ENCODE measurements at places on chromosomes 6 and 20.

DNA sequence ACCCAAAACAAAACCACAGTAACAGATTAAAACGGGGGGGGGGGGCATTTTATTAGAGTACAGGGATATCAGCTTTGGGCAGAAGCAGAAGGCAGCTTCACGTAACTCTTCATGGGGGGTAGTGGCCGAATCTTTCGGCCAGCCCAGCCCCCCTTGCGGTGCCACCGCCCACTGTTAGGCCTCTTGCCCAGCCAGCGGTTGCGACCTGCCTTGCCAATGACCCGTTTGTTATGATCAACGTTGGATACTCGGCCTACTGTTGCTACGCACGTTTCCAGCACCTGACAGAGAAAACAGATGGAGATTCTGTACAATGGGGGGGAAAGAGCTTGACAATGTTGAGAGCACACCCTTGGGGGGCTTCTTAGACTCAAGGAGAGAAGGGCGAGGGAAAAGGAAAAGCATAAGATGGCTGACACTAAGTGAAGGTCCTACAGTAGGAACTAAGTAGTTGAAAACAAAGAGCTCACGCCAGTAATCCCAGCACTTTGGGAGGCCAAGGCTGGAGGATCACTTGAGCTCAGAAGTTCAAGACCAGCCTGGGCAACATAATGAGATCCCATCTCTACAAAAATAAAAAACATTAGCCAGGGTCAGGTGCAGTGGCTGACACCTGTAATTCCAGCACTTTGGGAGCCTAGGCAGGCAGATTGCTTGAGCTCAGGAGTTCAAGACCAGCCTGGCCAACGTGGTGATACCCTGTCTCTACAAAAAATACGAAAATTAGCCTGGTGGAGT lies 724 bp upstream of the CUL7 start:
- DNase-seq: no peak

GRCh38 chr6:139265512-139266190 lies 26.1 kb downstream of the TXLNB start:
- DNase-seq: no peak

- DNase-seq: no peak
Measured at GRCh38 chr6:39247667-39248194, 18.5 kb upstream of the KCNK5 start.

GRCh38 chr6:163922562-163922961 lies 508.0 kb downstream of the QKI start:
- no peak for DNase-seq

DNA sequence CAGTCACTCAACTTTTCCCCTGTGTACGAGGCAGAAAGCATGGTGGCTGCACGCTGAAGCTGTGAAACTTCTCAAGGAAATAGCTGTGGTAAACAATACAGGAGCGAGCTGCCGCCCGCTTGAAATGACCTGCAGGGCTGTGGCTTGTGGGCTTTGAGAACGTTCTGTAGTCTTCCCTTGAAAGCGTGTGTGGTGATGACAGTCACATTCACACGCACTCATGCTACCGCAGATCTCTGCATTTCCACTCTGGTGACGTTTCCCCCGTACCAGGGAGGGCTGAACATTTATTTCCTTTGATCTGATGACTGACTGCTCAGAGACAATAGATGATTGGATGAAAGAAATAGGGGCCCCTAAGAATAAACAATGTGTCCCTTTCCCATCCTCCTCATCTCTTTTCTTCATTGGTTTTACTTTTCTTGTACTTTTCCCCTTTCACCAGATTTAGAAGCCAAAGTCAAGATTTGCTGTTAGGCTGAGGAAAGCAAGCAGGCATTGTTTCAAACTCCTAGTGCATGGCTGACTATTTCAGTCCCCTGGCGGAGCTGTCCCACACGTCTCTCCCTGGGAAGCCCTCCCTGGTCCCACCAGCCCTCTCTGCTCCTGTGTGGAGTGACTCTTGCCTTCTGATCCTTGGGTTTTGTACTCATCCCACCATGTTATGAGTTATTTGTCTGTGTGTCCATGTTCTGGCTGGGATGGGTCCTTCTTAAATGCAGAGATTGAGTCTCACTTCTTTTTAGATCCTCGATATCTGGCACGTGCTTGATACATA lies 3.9 kb downstream of the SYTL3 start:
- no peak for DNase-seq

DNA sequence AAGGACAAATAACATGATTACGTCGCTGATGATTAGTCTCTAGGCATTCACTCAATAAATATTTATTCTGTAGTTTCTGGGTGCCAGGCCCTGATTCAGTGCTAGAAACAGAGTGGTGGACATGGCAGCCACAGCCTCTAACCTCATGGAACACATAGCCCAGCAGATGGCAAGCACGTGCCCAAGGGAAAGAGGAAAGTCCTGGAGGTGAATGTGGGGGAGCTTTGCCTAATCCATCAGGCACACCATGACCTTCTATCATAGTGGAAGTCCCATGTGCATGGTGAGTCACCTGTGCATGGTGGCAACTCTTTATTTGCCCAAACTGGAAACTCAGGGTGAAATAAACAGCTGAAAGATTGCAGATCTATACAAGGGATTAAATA lies 143.0 kb upstream of the TNFAIP3 start:
- no peak for DNase-seq

GRCh38 chr6:141026504-141026903 lies 1106.2 kb upstream of the GJE1 start:
- DNase-seq: no peak

GRCh38 chr6:161439093-161439492 lies 165.2 kb upstream of the AGPAT4 start:
- peak; percentile 83 for DNase-seq

DNA sequence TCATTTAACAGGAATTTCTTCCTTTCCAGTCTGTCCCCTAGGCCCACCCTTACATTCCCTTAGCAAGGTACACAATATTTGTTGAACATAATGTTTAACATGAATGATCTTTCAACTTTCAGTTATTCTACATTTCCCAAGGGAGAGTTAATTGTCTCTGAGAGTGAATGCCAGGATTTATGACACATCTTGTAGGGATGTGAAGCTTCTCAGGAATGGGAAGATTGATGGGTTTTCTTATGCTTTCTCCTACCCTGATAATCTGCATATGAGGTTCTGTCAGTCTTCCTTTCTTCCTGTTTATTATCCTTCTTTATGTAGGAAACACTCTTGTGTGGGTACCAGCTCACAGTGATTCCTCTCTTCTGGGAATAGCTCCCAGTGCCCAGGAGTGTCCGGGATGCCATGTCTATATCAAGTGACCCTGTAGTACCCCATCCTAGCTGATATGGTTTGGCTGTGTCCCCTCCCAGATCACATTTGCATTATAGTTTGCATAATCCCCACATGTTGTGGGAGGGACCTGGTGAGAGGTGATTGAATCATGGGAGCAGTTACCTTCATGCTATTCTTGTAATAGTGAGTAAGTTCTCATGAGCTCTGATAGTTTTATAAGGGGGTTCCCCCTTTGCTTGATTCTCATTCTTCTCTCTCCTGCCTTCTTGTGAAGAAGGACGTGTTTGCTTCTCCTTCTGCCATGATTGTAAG lies 7.1 kb upstream of the FYN start:
- DNase-seq: no peak

DNA sequence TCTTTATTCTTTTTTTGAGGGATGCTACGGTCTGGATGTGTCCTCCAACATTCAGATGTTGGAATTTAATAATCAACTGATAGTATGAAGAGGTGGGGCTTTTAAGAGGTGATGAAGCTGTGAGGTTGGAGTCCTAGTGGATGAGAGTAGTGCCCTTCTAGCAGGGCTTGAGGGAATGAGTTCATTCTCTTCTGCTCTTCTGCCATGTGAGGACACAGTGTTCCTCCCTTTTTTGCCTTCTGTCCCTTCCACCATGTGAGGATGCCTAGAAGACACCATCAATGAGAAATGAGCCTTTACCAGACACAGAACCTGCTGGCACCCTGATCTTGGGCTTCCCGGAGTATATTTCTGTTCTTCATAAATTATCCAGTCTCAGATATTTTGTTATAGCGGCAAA lies 82.1 kb upstream of the MLIP start:
- no peak for DNase-seq

DNA sequence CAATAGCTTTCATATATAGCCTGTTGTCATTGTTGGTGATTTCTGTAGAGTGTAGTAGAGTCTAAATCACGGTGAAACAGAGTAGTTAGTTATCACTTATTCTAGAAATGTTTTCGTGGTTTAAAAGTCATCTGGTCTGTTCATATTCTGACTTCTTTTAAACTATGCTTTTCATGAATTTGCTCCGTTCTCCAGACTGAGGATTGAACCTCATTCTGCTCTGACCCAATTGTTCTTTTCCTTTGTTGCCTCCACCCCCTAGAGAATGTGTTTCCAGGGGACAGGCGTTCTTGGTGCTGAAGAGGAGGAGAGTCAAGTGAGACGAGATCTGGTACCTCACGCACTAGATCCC lies 748 bp upstream of the ZNF292 start:
- peak; percentile 60 for DNase-seq

GRCh38 chr6:85134172-85134571 lies 315.7 kb upstream of the NT5E start:
- no peak for DNase-seq

DNA sequence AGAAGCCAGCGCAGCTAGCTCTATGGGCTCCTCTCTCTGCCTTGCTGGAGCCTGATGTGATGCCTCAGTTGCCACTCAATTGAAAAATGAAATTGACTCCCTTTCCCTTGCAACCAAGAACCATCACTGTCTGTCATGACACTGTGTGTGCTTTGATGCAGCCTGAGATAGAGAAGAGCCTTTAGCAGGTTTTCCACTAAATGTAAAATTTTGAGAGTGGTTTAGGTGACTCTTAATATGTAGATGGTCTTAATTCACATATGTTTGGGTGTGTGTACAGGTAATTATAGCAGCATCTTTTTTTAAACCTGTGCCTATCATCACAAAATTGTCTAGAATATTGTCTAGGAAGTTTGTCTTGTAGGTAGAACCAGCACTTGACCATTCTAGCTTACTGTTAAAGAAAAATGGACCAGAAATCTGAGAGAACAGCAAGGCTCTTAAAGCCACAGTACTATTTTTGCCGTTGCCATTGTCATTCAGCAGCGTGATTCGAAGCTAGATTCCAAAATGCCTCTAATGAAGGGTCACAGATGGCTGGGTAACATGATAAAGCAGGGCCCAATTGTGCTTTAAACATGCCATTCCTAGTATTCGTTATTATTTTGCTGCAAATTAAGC lies 1.3 kb downstream of the ARFGEF3 start:
- no peak for DNase-seq

DNA sequence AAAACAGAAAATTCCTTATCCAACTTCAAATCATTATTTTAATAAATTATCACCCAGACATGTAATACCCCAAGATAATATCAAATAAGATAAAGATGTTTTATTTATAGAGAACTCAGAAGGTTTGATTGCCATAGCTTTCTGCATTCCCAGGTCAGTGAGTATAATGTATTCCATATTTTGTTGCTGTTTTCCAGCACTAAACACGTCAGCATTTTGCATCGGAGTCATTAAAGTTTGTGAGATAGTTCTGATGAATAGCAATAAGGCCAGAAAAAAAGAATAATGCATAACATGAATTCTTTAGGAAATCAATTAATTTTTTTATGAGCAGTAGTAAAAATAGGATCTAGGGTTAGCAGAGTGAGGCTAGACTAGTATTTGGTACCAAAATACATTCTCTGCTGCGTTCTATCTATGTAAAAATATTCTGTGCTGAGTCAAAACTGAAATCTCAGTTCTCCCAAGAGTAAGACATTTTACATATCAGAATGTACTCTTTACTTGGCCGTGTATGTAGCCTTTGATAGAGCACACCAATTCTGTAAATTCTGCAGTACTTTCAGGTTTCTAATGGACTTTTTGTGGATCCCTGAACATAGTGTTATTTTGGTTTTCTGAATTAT lies 269.9 kb upstream of the AGPAT4 start:
- DNase-seq: no peak

GRCh38 chr20:8808202-8808535 lies 260.7 kb upstream of the PLCB4 start:
- DNase-seq: no peak

DNA sequence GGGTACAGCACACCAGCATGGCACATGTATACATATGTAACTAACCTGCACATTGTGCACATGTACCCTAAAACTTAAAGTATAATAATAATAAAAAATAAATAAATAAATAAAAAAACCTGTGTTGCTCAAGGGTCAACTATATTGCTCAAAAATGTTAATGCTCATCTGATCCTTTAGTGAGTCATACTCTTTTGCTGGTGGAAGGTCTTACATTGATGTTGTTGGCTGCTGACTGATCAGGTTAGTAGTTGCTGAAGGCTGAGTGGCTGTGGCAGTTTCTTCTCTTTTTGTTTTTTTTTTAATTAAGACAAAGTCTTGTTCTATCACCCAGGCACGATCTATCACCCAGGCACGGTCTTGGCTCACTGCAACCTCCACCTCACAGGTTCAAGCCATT lies 29.6 kb upstream of the SMIM26 start:
- DNase-seq: no peak

- no peak for DNase-seq
Measured at GRCh38 chr20:36775826-36776225, 2.3 kb upstream of the DSN1 start.

DNA sequence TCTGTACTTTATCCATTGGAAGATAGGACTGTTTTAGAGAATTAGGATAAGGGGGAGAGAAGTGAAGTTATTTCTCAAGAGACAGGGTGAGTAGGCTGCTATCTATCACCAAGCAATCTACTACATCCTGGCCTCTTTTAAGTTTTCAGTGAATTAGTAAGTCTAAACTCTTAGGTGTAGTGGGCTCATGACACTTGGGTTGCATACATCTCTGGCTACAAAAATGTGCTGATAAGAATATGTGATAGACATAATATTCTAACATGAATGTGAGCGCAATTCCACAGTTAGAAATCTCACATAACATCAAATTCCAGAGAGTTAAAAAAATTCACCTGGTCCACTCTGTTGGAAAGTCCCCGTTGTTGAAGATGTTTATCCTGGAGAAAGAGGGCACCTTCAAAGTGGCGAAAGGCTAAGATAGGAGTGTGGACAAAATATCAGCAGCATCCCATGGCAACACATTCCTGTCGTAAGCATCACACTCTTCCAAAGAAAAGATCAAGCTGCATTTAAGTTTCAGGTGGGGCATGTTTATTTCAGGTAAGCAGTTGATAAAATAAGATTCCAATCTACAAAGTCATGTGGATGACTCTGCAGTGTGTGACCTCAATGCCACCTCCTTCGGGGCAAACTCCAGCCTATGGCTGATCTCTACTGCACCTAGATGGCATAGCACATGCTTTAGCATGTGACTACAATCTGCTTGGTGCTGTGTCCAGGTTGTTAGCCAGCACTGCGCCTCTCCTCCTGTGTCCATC lies 111.7 kb upstream of the NEDD9 start:
- DNase-seq: no peak

All from AG09309 (cell line).